Pancreas (tissue), 10 donors: ENCODE measurements at places on chromosomes 11 and 22. TPM values are rescaled to one million over a fixed set of nuclear protein-coding genes. Genes with fewer than 3 reads are reported as not detected.

The TSKU gene
- total RNA-seq, result 10.2 TPM

The OR6T1 gene
- not detected for total RNA-seq

The KCNK7 gene
- total RNA-seq, result not detected

The GSTT2B gene
- total RNA-seq, result 4.4 TPM

The CARD10 gene
- total RNA-seq, result 12.6 TPM

The HBD gene
- not detected for total RNA-seq

The FLRT1 gene
- 0.14 TPM for total RNA-seq

The LRRC75B gene
- 13.9 TPM for total RNA-seq

The TMEM191C gene
- total RNA-seq, result not detected

The JAML gene
- 0.39 TPM for total RNA-seq

The MS4A14 gene
- total RNA-seq, result 0.52 TPM

The DCUN1D5 gene
- 9.9 TPM for total RNA-seq

The RBFOX2 gene
- total RNA-seq, result 16.3 TPM

The LGR4 gene
- 44.4 TPM for total RNA-seq

The SNU13 gene
- 54.5 TPM for total RNA-seq

The TTC17 gene
- 65.6 TPM for total RNA-seq

The CDC42BPG gene
- total RNA-seq, result 9.7 TPM

The COPB1 gene
- 40.8 TPM for total RNA-seq

The CTTN gene
- 91.4 TPM for total RNA-seq

The MFNG gene
- total RNA-seq, result 2.5 TPM

The MS4A1 gene
- total RNA-seq, result not detected

The LINC01488 gene
- total RNA-seq, result not detected

The OR8D1 gene
- not detected for total RNA-seq

The SYCE3 gene
- total RNA-seq, result not detected

The DRD2 gene
- not detected for total RNA-seq

The PKDREJ gene
- total RNA-seq, result not detected

The NNMT gene
- total RNA-seq, result 129 TPM

The SULT4A1 gene
- not detected for total RNA-seq

The FAM111A gene
- 25.1 TPM for total RNA-seq

The TNKS1BP1 gene
- 83.1 TPM for total RNA-seq

The SMIM38 gene
- total RNA-seq, result 6.2 TPM

The CYTH4 gene
- 11.5 TPM for total RNA-seq

The CALCA gene
- not detected for total RNA-seq

The PANX2 gene
- total RNA-seq, result 1.2 TPM

The KRTAP5-8 gene
- total RNA-seq, result not detected

The OR4C15 gene
- not detected for total RNA-seq

The PLAAT5 gene
- total RNA-seq, result 6.6 TPM

The ST14 gene
- total RNA-seq, result 43.9 TPM

The SCN4B gene
- total RNA-seq, result 1.1 TPM

The NXPE2 gene
- not detected for total RNA-seq

The PDE2A gene
- total RNA-seq, result 2.1 TPM

The CELSR1 gene
- 1.2 TPM for total RNA-seq

The NCAM1 gene
- total RNA-seq, result 1.2 TPM

The MEI1 gene
- total RNA-seq, result 0.28 TPM

The KCNJ4 gene
- not detected for total RNA-seq

The RTCB gene
- total RNA-seq, result 30.0 TPM

The MYRF gene
- total RNA-seq, result 21.3 TPM

The GLYAT gene
- not detected for total RNA-seq

The GDPD4 gene
- total RNA-seq, result not detected

The SCUBE2 gene
- 8.1 TPM for total RNA-seq

The AIFM3 gene
- 1.0 TPM for total RNA-seq

The ISX gene
- total RNA-seq, result 0.12 TPM

The RIMBP3B gene
- 0.22 TPM for total RNA-seq

The KCNJ5 gene
- 10.4 TPM for total RNA-seq

The ARHGAP8 gene
- total RNA-seq, result 8.6 TPM

The MCAM gene
- 12.6 TPM for total RNA-seq

The CHCHD10 gene
- 34.6 TPM for total RNA-seq

The TRPM5 gene
- total RNA-seq, result 1.5 TPM

The BIK gene
- 0.98 TPM for total RNA-seq
